Dorsolateral prefrontal cortex (tissue), 122 donors: ENCODE measurements at places on chromosomes 12 and 14. TPM values are rescaled to one million over a fixed set of nuclear protein-coding genes. Genes with fewer than 3 reads are reported as not detected.

RNF212B gene
- not detected for total RNA-seq

SYNE3 gene
- total RNA-seq = 14.3 TPM

CLEC9A gene
- total RNA-seq = 1.9 TPM

KICS2 gene
- total RNA-seq = 13.8 TPM

LRRIQ1 gene
- 2.5 TPM for total RNA-seq

CD4 gene
- 13.6 TPM for total RNA-seq

BCL2L14 gene
- total RNA-seq = not detected

TAS2R46 gene
- total RNA-seq = 2.4 TPM
